HS-27A (cell line): ENCODE measurements at places on chromosomes 16 and 17.

DNA sequence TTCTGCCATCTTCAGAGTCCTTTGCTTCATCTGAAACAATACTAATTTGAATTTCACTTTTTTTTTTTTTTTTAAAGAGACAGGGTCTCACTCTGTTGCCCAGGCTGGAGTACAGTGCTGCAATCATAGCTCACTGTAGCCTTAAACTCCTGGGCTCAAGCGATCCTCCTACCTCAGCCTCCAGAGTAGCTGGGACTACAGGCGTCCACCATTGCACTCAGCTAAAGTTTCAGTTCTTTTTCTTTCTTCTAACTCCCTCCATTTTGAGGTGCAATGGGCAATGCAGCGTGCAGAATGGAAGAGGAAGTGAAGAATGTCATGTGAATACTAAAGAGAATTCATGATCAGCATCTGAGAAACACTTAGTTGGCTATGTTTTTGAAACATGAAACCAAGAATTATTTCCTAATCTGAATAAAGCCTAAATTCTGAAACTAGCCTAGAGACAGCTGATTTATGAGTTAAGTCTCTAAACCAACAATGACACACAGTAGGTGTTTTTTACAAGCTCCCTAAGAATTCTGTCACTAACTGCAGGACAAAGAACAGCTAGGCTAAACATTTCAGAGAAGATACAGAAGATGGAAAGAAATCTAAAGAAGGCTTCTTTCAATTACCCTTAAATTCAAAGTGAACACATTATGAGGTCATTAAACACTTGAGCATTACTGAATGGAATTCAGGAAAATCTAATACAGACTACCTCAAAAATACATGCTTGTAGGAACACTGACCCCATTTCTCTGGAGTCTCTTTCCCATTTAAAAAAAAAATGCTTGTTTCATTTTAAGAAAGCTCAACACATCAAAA is 21.0 kb downstream of the SNN start:
- no peak for DNase-seq

- DNase-seq, result no peak
Measured at GRCh38 chr16:72317446-72317845, 145.5 kb upstream of the PMFBP1 start.

DNA sequence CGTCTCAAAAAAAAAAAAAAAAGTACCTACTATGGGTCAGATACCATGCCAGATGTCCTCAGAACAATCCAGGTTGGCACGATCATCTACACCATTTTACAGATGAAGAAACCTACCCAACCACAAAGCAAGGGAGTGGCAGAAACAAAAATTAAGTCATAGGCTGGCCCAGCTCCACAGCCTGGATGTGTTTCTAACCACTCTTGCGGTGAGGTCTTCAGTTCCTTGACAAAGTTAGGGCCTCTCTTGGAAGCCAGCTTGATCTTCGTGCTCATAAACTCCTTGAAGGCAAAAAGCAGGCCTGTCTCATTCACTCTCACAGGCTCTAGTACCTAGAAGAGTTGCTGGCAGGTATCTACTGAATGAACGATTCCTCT is 6.2 kb downstream of the GGA2 start:
- peak; percentile 41 for DNase-seq

DNA sequence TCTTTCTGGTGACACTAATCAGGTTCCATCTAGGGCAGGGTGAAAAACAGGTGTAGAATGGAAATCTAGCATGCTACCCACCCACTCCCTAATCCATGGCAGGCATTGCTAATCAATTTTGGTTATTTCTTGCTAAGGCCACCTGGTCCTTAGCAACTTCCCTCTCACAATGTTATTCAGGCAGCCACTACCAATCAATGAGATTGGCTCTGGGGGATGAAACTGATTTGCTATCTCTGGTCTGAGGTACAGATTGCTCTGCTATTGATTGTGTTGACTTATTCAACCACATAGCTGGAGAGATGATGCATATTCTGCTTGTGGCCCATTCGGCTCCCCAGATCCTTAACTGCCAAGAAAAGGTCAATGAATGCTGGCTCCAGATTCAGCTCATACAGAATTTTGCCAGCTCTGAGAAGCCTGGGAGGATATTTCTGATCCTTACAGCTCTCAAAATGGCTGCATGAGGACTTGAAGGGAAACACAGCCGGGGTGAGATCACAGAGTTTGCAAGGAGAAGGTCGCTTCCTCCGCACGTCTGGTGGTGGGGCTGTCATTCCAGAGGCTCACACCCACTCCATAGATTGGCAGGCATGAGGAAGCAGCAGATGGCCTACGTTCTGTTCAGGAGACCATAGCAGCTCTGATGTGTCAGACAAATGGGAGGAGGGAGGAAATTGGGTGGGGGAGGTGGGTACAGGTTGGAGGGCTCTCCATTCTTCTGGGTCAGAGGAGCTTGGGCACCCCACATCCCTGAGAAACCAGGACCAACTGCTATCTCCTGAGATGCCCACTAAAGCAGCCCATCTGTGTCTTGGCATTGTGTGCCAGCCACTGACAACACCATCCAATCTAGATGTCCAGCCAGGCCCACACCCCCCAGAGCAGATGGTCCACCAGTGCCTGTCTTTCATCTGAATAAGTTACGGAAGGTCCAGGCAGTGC is 22.3 kb downstream of the SEZ6 start:
- no peak for DNase-seq

GRCh38 chr17:51006601-51007000 is 114.1 kb downstream of the SPAG9 start:
- no peak for DNase-seq

GRCh38 chr16:20329392-20330138 is 2.3 kb upstream of the GP2 start:
- no peak for DNase-seq

DNA sequence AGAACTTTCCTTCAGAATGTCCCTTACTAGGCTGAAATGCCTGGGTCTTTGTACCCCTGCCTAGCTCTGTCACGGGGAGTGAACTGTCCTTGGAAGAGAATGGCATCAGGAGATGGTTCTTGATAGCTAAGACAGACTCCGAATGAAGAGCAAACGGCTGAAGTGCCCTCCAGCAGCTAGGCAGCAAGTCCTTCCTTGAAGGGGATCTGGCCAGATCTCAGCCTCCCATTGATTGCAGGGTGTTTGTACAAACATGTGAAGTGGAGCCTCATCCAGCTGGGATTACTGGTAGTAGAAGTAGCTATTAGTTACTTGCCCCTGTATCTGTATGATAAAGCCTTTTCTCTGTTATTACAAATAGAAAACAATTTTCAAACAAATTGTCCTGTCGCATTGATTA is 30.9 kb downstream of the LRRC36 start:
- DNase-seq, result no peak

- no peak for DNase-seq
Measured at GRCh38 chr16:58082381-58082780, 46.8 kb downstream of the CFAP20 start.

DNA sequence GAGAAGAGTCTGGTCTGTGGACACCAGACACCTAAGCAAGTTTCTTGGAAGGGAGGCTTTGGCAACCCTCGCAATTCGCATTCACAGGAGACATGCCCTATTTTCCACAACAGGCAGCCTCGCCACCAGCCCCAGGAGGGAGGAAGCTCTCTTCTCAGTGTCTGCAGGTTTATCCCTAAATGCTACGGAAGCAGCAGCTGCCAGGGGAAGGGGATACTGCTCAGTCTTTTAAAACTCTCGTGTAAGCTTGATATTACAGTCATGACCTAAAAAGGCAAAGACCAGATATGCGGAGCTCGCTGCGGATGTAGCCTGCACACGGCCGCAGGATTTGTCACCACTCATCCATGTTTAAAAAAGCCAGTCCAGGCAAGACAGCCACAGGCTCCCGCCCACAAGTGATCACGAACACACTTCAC is 159.2 kb upstream of the RPH3AL start:
- no peak for DNase-seq

- DNase-seq, result peak; percentile 82
Measured at GRCh38 chr17:47257651-47258339, 4.2 kb downstream of the ITGB3 start.

DNA sequence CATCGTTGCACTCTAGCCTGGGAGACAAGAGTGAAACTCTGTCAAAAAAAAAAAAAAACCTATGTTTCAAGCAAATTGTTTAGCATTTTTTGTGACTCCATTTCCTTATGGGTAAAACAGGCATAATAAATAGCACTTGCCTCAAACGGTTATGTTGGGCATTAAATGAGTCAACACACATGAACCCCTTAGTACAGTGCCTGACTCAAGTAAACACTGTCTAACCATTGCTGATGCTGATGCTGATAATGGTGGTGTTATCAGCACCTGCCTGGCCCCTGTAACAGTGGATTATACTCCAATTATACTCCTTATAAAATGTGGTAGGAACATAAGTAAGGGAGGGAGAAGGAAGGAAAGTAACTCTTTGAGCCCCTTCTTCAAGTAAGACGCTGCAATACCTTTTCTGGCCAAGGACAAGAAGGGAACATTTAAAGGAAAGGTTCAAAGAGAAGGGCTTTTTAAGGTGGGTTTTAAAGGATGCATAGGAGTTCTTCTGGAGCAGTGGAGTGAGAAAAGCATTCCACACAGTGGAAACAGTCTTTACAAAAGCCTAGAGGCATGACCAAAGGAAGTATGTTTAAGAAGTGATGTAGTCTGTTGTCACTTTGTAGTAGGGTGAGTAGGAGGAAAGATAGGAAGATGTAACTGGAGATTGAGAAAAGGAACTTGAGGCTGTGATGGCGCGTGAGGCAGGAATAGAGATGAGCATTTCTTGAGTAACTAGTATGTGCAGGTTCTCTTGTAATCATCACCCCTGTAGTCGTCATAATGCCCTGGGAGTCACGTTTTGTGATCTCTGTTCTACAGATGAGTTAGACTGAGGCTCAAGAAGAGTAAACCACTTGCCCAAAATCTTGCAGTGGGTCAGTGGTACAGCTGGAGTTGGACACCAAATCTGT is 4.3 kb downstream of the SCNN1B start:
- no peak for DNase-seq

GRCh38 chr17:71423871-71424546 is 696.8 kb upstream of the SOX9 start:
- no peak for DNase-seq

GRCh38 chr17:72970246-72970645 is 122.2 kb downstream of the SLC39A11 start:
- DNase-seq, result no peak

DNA sequence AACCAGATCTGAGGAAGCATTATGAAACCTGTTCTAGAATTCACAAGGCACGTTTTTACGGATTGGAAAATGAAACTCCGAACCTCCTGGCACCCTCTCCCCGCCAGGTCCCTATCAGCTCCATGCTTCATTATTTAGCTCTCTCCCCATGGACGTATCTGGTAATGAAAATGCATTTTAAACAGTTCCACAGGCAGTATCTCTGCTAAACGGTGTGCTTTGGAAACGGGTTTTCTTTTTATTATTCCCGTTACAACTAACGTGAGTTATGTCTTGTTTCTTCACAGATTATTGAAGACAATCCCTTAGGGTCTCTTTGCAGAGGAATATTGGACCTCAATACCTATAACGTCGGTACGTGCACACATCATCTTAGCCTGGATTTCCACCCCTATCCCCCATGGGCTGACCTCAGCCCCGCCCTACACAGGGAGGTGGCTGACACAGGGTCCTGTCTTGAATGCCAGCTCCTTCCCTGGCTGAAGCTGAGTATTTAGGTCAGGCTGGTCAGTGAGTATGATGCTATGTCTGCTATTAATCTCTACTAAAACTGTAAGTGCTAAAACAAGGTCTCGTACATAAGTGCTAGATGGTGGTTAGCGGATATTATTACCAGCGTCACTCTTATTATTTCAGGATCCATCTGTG is 82.9 kb downstream of the SDR42E1 start:
- no peak for DNase-seq

DNA sequence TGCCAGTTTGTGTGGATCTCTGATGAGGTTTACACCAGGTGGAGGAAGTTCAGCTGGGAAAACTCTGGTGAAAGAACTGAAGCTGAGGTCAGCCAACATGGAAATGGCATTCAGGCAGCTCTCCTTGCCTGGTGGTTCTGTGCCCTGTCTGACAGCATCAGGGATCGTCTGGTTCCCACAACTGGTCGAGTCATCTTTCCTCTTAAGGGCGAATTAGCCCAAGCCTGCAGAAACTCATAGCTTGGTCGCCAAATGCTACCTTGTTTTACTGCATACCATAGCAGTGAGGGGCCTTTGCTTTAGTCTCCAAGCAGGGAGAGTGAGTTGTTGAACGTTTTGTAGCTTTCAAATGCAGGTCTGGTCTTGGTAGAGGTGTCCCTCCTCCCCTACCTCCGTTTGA is 7.2 kb downstream of the PLCG2 start:
- DNase-seq, result no peak

DNA sequence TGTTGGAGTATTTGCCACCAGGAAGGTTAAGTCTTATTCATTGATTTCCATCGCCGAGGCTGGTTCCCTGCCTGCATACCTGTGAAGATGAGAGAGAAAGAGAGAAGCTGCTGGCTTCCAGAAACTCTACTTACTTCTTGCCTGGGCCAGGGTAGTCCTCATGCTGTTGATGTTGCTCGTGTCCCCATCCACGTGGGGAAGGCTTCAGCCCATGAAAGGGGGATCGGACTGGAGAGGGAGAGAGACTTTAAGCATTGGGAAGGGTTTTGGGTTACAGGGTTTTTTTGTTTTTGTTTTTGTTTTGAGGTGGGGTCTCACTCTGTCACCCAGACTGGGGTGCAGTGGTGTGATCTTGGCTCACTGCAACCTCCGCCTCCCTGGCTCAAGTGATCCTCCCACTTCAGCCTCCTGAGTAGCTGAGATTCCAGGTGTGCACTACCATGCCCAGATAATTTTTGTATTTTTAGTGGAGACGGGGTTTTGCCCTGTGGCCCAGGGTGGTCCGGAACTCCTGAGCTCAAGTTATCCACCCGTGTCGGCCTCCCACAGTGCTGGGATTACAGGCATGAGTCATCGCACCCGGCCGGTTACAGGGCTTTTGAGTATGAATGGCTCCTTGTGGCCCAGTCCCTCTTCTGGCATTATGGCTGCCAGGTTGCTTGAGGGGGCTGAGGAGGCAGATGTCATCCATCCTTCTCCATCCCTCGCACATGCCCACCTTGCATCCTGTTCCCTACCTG is 26.6 kb downstream of the ITGB3 start:
- DNase-seq, result peak; percentile 38

DNA sequence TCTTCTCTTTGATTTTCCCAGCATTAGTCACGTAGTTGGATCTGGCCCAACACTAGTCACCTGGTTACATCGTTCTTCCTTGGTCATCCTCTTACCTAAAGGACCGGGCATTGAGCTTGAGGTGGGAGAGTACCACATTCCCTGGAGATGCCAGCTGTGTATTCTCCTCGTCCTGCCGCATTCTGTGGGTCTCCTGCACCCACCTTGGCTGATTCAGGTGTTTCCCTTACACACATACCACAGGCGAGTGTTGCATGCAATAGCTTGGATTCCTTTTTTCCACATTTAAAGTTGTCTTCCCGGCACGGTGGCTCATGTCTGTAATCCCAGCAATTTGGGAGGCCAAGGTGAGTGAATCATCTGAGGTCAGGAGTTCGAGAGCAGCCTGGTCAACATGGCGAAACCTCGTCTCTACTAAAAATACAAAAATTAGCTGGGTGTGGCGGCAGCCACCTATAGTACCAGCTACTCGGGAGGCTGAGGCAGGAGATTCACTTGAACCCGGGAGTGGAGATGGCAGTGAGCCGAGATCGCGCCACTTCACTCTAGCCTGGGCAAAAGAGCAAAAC is 21.6 kb upstream of the CLEC18C start:
- DNase-seq, result no peak

GRCh38 chr17:73271072-73271471 is 9.4 kb upstream of the CPSF4L start:
- no peak for DNase-seq
